ENCODE measurements at places on chromosomes 6 and 20. TPM values are rescaled to one million over a fixed set of nuclear protein-coding genes. Genes with fewer than 3 reads are reported as not detected.
A peak's percentile ranks its signal among the peaks of the same experiment; 100 is the strongest.

Gene KCNK16
- total RNA-seq, result not detected

Gene DNAH8
- total RNA-seq, result 0.12 TPM

Gene TEAD3
- 0.24 TPM for total RNA-seq

- H3K4me3 ChIP-seq, result peak overlapping the region; percentile 63
- peaks cover 10% of the 10 kb centered on the region for H3K36me3 ChIP-seq
- peak overlapping the region; percentile 88 for H3K27ac ChIP-seq
- peaks cover 9% of the 10 kb centered on the region for H3K27me3 ChIP-seq
Measured at GRCh38 chr20:49583669-49584417, 15.9 kb upstream of the PTGIS start.

DNA sequence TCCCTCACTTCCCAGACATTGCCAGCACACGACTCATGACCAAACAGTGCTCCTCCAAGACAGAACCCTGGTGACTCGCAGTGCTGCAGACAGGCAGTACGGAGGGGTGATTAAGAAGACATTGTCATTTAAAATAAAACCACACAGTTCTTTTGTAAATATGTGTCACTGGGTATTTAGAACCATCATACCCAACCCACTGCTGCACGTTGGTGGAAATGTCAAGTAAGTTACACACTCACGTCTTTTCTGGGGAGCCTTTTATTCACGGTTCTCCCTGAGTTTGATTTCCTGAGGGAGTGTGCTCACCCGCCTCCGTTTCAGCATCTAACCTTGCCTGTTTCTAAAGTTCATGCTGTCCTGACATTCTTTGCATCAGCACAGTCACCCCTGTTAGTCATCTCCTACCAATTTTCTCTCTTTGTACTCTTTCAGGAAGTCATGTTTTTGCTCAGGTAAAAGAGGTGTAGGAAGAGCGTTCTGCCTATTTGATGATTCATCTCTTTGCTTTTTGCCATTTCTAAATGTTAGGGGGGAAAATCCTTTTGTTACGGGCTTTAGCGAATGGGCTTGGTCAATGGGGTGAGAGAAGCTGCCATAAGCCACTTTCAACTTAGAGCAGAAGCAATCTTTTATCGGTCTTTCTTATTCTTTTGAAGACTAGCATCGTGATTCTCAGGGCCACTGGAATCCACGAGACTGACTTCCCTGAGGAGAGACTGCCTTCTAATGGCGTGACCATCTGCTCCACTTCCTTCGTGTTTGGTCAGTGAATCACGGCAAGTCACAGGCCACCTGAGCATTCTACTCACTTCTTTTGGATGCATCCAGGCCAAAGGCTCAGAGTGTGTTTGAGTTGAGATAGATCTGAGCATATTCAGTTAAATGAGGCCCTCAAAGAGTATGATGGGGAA lies 512.8 kb upstream of the JARID2 start:
- no peak for DNase-seq
- peaks cover 64% of the 10 kb centered on the region for H3K4me1 ChIP-seq
- peak overlapping the region; percentile 64 for H3K4me3 ChIP-seq
- H3K36me3 ChIP-seq, result peaks cover 23% of the 10 kb centered on the region
- no peaks in the 10 kb centered on the region for H3K27me3 ChIP-seq

- H3K4me3 ChIP-seq, result no peak overlapping the region
- peaks cover 15% of the 10 kb centered on the region for H3K36me3 ChIP-seq
- peaks cover 9% of the 10 kb centered on the region for H3K4me1 ChIP-seq
- no peak overlapping the region for H3K27ac ChIP-seq
- DNase-seq, result no peak
- peaks cover 21% of the 10 kb centered on the region for H3K27me3 ChIP-seq
Measured at GRCh38 chr20:46627234-46627633, 24.0 kb downstream of the SLC13A3 start.

GRCh38 chr6:104632588-104632987 lies 227.1 kb downstream of the HACE1 start:
- H3K27me3 ChIP-seq, result no peaks in the 10 kb centered on the region
- H3K27ac ChIP-seq, result no peak overlapping the region
- H3K4me1 ChIP-seq, result no peaks in the 10 kb centered on the region
- H3K36me3 ChIP-seq, result no peaks in the 10 kb centered on the region

GRCh38 chr20:34636648-34637047 lies 40.2 kb downstream of the PIGU start:
- peaks cover 17% of the 10 kb centered on the region for H3K36me3 ChIP-seq
- H3K4me1 ChIP-seq, result no peaks in the 10 kb centered on the region
- H3K27ac ChIP-seq, result no peak overlapping the region

Data from natural killer cell treated with Interleukin-12 subunit alpha and Interleukin-12 subunit beta and Interleukin-15 and Interleukin-18, amount 100 ng/mL, for 72 hours (primary cell).